ENCODE measurements at places on chromosomes 3 and 15. TPM values are rescaled to one million over a fixed set of nuclear protein-coding genes. Genes with fewer than 3 reads are reported as not detected.

CCRL2 gene
- not detected for total RNA-seq

ZNF35 gene
- 0.62 TPM for total RNA-seq

- no peak for DNase-seq
These were observed 3.4 kb upstream of the MEIS2 start for GRCh38 chr15:37103475-37104423.

- DNase-seq = no peak
These were observed at the start of gene TRAK1 for GRCh38 chr3:42090973-42091731. Gene TRAK1 (plus strand): TSS chr3:42091357. CDS start chr3:42091470, 113 bp downstream.

- no peak for DNase-seq
These were observed 61.4 kb downstream of the WHAMM start for GRCh38 chr15:82870727-82871320.

Data from HepG2 (cell line).